Islet precursor cell (in vitro differentiated cells): ENCODE measurements at places on chromosomes 6 and 20.

DNA sequence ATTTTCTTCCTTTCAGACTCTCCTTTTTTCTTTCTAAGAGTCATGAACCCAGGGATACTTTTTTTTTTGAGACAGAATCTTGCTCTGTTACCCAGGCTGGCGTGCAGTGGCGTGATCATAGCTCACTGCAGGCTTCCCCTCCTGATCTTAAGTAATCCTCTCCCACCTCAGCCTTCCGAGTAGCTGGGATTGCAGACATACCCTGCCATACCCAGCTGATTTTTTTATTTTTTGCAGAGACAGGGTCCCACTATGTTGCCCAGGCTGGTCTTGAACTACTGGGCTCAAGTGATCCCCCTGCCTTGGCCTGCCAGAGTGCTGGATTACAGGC is 32.8 kb upstream of the IER3 start:
- no peak for DNase-seq

GRCh38 chr6:41061196-41061726 is 8.3 kb downstream of the APOBEC2 start:
- no peak for DNase-seq

DNA sequence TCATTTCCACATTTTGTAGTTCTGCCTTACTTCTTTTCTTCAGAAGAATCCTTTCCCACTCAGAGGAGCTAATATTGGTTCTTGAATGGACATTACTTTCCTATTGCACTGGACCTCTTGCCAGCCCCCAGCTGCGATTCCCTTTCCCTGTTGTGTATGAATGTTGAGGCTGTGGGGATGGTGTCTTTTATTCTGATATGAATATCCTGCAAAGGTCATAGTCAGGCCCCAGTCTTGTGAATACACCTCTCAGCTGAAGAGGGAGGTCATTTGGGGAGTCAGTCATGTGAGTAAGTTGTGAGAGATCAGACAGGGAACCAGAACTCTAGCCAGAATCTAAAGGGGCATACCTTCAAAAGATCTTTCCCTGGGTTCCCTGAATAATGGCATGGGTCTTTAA is 32.6 kb upstream of the OSTM1 start:
- no peak for DNase-seq

- DNase-seq: peak; percentile 61
These were observed 79.2 kb downstream of the STXBP5 start for GRCh38 chr6:147283460-147283859.

GRCh38 chr20:19940988-19941460 is 76.1 kb upstream of the NAA20 start:
- DNase-seq: no peak

DNA sequence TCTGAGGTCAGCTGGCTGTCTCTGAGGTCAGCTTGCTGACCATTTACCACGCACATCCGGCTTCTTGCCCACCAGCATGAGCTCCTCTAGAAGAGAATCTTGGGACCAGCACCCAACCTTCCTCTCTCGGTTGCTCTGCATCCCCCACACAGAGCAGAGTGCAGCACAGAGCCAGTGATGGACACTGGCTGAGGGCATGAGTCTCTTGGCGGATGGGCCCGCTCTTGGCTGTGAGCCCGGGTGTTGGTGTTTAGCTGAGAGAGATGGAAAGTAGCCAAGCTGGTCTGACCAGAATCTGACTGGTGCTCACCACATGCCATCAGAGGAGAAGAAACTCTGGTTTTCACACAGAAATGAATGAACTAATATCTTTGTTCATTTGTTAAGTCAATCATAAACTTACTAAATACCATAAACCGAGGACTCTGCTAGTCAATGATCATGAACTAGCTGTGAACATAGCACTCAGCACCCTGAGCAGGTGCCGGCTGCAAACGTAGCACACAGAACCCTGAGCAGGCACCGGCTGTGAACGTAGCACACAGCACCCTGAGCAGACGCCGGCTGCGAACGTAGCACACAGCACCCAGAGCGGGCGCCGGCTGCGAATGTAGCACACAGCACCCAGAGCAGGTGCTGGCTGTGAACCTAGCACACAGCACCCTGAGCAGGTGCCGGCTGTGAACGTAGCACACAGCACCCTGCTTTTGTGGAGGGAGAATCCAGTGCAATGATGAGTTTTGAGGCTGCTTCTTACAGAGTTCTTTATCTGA is 10.4 kb upstream of the THBS2 start:
- DNase-seq: peak; percentile 52

DNA sequence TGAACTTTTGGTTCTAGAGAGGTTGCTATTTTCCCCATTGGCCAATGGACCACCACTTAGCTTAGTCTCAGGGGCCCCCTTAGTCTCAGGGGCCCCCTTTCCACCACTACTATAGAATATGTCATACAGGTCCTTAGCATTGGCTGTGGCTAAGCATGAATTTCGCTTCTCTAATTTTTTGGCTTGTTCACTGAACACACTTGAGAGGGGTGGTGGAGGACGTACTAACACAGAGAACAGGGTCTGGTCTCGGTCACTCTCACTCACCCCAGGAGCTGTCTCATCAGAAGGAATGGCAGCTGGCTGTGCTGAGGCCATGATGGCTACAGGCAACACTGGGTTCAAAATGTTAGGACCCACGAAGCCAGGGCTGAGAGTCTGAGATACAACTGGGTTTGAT is 30.3 kb downstream of the ZNF318 start:
- DNase-seq: no peak

DNA sequence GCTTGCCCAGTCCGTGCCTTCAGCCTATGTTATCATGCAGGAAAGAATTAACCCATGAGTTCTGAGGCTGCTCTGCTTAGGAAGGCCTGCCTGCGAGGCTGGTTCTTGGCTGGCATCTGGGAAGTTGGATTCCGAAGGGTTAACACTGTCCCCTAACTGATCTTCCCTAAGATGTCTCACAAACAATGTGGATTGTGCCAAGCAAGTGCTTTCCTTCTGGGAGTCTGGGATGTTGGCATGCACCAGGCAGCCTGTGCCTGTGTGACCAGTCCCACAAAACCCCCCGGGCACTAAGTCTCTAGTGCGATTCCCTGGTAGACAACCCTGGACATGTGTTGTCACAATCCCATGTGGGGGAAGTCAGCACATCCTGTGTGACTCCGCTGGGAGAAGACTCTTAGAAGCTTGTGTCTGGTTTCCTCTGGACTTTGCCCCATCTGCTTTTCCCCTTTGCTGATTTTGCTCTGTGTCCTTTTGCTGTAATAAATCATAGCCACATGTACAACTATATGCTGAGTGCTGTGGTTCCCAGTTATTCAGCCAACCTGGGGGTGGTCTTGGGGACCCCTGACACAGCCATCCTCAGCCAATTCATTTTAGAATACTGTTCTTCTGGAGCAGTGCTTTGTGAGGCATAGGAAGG is 83.8 kb downstream of the SLC22A23 start:
- DNase-seq: no peak

DNA sequence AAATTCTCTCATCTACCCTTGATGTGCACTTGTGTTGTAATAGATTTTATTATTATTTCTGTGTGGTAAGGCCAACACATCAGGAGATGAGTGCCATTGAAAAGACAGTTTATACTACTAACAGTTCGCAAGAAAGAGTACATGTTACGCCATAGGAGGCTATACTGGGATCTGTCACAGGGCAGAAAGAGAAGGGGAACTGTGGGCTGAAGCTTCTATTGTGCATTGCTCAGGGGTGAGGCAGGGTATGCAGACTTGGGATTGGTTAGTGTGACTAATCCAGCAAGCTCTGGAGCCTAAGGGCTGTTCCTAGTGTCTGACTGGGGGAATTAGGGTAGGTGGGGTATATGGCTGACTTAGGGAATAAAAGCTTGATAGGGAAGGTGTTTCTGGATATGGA is 50.9 kb downstream of the GPR63 start:
- no peak for DNase-seq

DNA sequence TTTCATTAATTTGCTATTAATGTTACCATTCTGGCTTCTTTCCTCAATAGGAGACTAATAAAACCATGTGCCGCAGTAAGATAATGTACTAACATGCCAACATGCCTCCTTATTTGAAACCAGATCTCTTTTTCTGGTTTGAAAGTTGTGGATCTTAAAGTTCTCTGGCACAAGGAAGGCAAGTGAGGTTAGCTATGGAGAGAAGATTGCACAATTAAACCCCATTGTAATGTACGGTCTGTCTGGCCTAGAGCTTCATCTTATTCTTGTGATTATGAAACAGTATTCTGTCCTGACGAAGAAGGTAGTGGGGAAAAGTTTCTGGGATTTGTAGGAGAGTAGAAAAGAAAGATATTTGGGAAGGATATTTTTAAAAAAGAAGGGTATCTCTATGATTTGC is 68.4 kb downstream of the EYA4 start:
- DNase-seq: no peak

DNA sequence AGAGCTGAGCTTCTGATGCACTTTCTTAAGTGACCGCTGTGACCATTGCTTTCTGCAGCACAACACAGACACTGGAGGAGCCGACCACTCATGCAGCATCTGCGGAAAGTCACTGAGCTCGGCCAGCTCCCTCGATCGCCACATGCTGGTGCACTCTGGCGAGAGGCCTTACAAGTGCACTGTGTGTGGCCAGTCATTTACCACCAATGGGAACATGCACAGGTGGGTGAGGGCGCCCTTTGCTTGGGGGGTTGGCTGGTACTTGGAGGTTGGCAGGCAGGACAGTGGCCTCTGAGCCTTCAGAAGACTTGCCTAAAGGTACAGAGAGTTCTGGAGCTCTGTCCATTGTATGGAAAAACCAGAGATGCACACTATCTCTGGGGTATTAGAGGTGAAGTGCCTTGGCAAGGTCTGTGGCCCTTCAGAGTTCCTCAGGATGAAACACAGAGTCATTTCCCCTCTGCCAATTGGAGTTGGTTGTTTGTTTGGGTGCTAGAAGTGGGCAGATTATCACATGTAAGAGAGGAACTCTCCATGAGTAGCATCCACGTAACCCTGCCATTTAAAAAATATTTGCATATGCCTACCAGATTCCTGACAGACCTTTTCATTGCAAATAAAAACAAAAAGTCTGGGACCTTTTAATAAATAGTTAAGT is 81.5 kb downstream of the RREB1 start:
- DNase-seq: no peak

DNA sequence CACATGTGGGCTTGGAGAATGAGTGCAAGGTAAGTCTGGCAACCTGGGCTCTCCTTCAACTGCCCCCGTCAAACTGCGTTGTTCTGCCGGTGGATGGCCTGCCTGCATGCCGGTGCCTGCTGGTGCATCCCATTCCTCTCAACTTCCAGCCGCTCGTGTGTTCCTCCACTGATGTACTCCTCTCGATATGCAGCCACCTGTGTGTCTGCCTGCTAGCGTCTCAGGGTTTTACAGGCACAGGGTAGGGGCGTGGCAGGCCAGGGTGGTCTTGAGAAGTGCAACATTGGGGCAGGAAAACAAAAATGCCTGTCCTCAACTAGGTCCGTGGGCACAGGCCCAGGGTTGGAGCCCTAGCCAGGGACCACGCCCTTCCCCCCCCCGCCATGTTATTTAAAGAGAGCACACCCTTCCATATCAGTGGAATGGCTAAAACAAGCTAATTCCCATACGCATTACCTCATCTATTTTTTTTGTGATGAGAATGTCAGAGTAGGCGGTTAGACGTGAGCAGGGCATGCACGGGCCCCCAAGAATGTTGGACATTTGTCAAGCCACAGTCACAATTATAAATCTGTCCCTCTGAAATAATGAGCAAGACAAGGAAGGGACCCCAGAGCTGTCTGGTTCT is 33.2 kb downstream of the SERPINB6 start:
- no peak for DNase-seq

DNA sequence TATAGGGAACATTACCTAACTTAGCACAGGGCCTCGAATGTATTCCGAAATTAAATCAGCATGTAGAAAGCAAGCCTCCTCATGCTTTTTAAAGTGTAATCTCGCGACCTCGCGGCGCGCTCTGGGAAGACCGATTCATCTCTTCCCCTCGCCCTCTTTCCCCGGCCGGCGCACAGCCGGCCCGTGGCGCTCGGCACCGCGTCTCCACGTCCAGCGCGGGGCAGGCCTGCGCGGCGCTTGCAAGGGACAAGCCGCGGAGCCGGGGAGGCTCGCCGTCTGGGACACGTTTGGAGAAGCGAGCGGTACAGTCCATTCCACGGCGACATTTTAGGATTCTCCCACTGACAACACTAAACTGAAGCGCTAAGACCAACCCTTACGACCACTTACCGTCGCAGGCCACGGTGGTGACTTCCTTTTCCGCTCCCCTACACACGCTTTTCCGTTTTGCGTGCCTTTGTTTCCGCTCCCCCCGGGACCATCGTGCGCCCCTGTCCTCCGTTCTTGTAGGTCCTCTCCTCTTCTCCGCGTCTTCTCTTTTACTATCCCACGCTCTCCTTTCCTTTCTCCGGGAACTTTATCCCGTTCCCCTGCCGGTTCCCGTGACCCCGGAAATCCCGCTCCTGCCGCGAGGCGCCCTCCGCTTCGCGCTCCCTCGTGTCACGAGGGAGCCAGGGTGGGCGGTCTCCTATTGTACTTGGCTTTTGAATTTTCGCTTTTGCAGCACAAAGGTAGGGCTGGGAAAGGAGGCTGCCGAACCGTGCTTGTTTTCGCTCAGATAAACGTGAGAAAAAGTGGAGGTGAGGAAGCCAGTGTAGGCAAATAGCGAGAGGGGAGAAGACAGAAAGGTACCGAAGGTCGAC is at the start of gene ECHDC1:
ECHDC1 (minus strand) TSS at position 664 of the 863 bp plus-strand sequence. CDS start 12,581 bp downstream, outside the sequence.
- DNase-seq: peak; percentile 82

DNA sequence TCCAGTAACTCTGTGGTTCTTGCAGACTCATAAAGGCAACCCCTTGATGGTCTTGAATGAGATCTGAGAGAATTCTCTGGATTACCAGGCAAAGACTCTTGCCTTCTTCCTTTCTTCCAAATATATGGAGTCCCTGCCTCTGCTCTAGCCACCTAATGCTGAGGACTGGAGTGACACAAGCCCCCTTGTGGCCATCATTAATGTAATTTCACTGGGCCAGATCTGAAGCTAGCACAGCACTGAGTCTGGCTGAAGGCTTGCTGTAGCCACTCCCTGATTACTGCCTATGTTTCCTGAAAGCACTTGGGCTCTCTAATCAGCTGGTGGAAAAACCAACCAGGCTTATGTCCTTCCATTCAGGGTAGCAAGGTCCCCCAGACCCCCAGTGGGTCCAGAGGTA is 559.3 kb upstream of the IRAK1BP1 start:
- DNase-seq: peak; percentile 52

DNA sequence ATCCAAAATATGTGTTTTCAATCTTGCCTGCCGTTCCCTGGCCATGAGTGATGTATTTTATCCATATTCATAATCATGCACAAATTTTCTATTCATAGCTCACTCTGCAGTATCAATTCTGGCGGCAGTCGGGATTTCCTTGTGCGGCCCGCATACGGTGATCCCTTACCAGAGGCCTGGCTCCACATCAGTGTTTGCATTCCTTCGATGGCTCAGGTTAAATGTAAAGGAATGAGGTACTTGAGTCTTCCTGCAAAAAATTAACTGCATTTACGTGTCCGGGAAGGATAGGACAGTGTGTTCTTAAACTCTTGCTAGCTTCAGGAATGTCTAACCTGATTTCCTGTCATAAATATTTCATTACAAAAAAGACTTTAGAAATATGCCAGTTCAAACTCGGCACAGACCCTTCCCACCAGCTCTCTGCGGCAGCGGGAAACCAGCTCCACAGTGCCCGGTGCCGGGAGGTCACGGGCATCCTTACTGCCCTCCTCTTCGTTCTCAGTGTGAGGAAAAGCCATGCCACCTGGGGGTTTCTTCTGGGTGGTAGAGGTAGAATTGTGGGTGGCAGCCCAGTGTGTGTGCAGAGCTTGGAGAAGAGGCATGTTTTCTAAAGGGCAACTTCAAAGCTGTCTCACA is 154.5 kb downstream of the MOXD1 start:
- DNase-seq: no peak
